ENCODE measurements at places on chromosomes 1 and 21.

DNA sequence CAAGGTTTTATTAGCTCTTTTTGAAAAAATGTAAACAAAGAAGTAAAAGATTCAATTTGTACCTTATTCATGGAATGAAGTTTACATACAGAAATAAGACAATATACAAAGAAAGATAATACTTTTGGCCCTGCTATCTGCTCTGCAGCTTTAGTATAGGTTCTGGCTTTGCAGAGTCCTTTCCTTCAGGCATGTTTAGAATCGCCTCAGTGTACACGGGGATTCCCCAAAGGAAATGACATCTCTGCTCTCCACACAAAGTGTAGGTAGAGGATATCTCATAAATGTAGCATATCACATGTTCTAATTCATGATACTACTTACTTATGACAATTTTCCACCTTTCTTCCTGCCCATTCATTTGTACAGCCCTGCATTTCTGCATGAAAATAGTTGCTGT, 222.6 kb upstream of the DPYD start:
- DNase-seq: no peak

DNA sequence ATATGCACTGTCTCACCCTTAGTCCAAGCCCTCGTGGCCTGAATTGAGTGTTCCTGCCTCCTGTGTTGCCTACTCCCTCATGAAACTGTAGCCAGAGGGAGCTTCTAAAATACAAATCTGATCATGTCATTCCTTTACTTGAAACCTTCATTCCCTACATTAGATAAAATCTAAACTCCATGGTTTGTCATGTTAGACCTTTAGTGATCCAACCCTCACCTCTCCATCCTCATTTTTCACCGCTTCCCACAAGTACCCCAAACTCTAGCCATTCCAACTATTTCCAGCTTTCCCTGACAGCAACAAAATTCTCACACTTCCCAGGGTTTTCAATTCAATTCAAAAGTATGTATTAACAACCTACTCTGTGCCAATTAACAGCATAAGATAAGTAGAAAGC, 18.3 kb upstream of the CNTN2 start:
- no peak for DNase-seq

DNA sequence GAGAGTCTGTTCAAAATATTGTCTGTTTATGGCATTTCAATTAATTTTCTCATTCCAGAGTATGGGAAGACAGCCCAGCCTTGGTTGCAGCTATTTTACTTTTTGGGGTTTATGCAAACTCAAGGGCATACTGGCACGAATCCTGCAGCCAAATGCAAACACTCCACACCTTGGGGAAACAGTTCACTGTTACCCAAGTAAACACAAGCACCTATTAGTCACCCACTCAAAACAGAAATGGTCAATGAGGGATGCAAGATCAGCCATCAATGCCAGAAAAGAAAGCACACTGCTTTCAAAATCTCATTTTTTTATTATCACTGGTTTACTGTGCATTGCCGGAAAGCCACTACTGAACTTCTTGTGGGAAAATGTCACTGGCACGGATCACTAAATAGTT, 170.6 kb downstream of the RUNX1 start:
- no peak for DNase-seq

DNA sequence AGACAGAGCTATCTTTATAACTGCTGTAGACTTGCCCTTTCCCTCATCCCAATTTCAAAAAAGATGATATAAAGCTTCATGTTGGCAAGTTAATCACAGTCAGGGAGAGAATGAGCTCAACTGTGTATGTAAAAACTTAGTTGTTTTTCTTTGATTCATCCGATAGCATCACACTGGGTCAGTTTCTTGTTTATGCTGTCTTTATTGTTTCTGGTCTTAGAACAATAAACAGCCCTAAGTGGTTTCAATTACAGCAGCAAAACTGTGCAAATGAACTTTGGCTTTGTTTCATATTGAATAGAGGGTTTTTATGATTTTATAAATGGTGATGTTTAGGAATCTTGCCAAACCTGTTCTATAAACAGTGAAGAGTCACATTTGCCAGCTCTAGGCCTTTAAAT, 423.8 kb upstream of the CXADR start:
- no peak for DNase-seq

- no peak for DNase-seq
Measured at GRCh38 chr21:43585924-43586413, 73.3 kb downstream of the HSF2BP start.

- no peak for DNase-seq
Measured at GRCh38 chr1:6688757-6689156, 12.9 kb downstream of the DNAJC11 start.

DNA sequence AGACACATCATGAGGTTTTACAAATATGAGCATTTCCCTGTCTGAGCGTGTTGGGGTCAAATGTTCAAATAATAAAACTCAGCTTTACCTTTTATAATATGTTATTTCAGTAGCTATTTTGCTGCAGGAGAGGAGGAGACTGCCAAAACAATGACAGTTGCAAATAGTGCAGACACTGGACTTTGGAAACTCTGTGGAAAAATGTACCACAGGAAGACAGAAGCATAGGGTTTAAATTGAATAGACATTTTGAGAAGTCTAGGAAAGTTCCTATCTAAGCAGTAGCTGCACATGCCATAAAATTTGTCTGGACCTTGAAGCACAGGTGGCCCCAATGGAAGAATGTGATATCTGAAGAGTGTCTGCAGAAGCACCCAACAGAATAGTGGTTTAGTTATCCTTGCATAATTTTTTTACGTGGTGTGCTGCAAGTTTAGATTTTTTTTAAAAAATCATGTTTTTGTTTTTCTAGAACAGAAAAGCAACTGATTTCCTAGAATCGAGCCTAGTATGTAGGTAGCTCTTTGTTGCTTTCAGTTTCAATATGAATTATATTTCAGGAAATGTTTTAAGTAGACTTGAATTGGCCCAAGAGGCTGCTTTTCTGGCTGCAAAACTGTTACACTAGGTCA, 14.0 kb upstream of the GBP5 start:
- no peak for DNase-seq

DNA sequence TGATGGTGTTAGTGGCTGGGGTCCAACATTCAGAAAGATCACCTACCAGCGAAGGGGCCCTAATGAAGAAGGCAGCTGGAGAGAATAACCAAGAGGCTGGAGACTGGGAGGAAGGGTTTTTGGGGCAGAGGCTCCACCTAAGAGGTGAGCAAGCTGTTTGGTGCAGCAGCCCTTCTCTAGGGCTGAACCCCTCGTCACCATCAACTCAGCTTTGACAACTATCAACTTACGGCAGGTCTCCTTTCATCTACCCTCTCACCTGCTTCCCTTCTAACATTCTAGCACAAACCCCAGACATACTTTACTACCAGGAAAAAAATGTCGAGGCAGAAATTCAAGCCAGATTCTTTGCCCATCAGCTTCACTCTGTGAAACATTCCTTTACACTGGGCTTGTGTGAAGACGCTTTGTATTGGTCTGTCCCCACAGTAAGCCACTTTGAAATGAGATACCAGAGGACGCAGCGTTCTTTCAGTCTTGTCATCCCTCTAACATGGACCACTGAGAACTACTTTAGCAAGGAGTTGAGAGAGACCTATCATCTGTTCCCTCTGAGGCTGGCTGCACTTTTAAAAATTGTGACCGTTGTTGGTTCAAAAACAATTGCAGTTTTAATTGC, 84.6 kb downstream of the RAVER2 start:
- DNase-seq: no peak

DNA sequence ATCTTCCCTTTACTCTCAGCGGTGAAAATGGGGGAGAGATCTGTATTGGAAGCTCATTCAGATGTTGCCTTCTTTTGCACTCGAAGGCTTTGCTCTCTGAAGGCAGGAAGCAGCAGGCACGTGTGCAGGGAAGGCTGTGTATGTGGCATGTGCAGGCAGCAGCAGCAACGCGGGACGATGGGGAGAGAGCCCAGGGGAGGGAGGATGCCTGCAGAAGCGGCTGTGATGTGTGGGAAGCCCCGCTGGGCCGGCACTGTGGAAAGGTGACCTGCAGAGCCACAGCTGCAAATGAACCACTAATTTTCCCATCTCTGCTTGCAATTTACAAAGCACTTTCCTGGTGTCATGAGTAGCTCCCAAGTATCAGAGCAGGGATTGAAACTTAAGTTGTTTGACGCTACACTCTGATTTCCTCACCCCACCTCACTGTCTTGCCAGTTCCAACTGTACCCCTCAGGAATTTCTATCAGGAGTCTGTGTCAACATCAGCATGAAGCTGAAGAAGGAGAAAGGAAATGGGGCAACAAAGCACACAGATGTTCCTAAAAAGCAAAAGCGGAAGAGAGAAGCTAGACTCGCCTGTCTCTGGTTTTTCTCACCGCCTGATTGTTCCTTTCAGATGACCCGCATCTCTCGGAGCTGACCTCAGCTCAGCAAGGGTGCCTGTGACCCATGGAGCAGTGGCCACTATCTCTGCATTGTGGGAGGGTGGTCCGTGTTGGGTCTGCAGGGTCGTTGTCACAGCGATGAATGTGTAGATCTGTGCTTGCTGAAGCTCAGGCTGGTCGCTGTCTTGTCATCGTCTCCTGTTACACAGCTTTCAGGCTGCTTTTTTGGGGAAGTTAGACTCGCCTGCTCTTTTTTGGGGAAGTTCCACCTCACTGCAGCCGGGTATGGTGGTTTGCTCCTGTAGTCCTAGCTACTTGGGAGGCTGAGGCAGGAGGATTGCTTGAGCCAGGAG, 156.1 kb downstream of the KIF26B start:
- peak; percentile 26 for DNase-seq

- DNase-seq: no peak
Measured at GRCh38 chr1:225724251-225724650, 53.4 kb upstream of the SRP9 start.

- no peak for DNase-seq
Measured at GRCh38 chr1:201251411-201251810, 31.9 kb upstream of the PKP1 start.

DNA sequence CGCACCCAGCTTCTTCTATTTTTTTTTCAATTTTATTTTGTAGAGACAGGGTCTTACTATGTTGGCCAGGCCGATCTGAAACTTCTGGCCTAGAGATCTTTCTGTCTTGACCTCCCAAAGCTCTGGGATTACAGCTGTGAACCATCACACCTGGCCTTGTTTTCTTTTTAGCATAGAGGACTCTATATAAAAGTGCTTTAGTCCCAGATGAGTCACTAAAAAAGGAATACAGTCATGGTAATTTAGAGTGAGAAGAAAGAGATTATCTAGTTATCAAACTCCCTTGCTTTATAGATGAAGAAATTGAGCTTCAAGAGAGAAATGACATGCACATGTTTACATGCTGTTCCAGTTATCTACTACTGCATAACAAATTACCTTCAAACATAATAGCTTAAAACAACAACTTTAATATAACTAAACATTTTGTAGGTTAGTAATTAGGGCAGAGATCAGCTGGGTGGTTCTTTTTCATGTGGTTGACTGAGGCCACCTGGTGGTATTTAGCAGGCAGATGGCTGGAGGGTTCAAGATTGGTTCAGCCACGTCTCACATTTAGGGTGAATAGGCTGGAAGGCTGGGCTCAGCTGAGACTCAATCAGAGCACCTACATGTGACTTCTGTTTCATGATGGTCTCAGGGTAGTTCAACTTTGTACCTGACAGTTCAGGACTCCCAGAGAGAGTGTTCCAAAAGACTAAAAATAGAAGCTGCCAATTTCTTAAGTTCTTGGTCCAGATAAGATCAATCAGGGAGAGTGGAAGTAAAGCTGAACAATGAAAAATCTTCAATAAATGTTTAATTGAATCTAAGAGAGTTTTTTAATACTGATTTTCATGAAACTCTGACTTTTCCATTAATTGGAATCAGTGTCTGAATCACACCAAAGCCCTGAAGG, 16.9 kb upstream of the MTF2 start:
- DNase-seq: no peak

DNA sequence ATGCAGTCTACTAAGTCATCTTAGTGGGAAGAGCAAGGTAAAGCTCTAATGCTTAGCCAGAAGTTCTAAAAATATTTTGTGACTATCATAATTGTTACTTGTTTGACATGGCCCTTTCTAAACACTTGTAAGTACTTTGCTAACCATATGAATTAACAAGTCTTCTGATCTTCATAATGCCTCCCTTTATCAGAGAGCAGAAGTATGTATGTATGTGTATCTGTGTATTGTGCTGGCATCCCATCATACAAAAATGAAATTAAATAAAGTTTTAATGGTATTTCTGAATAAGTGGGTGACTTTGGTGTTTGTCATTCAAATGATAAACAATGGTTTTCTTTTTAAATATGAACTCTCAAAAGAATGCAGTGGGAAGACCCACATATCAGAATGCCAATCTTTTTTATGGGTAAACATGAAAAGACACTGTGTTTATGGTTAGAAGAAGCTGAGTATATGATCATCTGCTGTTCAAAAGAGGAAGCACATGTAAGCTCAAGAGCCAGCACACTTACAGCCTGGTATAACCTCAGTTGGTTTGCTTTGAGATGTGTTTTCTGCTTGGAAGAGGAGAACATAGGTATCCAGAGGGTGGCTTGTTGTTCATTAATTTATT, 159.6 kb downstream of the CLEC20A start:
- DNase-seq: no peak

DNA sequence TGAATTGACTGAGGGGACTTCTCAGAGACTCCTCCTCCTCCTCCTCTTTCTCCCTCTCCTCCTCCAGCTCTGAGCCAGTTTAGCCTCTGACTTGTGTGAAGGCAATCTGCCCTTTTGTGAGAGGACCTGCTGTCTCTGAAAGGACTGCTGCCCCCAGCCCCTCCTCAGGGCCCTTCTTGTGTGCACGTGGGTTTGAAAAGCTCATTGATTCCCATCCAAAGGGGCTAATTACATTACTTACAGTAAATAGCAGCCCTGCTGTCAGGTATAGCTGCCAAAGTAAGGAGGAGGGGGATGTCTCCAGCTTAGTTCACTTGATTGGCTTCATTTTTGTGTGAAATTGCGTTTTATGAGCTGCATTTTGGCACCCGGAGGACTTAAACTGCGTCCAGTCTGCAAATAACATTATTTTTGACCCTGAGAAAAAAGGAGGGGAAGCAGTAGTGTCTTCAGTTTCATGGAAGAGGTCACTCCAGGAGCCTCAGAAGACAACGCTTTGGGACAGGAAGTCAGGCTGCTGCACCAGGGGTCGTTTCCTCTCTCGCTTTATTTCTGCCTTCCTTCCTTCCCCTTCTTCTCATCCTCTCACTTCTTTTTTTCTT, 1.8 kb upstream of the LHX9 start:
- no peak for DNase-seq

GRCh38 chr1:209883341-209883971, 54.6 kb upstream of the SYT14 start:
- DNase-seq: no peak

DNA sequence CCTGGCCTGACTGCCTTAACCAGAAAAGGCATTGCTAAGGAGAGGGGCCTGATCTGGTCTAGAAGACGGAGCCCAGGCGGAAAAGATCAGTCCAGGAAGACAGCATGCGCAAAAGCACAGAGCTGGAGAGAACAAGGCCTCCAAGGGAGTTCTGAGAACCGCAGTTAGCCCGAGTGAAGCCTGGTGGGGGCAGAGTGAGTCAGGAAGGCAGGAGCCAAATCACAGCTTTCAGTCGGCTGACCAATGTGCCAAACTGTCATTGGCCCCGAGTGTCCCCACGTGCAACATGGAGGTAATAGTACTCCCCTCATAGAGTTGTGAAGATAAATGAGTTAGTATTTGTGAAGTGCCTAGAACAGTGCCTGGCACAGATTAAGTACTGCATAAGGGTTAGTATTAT, 1.2 kb upstream of the TSPAN2 start:
- no peak for DNase-seq

GRCh38 chr1:64891448-64891825, 74.9 kb downstream of the JAK1 start:
- DNase-seq: no peak

GRCh38 chr1:37480125-37480466, 5.7 kb downstream of the ZC3H12A start:
- no peak for DNase-seq

All from GM06990 (cell line).